ENCODE measurements at places on chromosomes 6 and 20.

GRCh38 chr6:149342525-149342924, 25.0 kb downstream of the TAB2 start:
- DNase-seq = peak; percentile 51

DNA sequence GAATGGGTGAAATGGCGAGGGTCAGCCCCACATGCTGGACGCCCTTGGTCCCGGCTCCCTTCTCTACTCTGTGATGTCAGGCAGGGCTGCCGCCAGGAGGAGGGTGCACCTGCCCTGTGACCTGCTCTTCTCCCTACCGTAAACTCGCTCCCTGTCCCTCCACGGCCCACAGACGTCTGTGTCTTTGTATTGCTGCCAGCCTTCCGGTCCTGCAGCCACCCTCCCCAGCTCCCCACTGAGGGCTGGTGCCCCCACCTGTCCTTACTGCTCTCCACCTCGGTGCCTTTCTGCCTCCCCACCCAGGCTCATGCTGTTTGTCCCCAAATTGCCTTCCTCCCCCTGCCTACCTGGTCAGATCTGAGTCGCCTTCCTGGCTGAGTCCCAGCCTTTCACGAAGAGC, 4.1 kb upstream of the CCR6 start:
- DNase-seq = no peak

DNA sequence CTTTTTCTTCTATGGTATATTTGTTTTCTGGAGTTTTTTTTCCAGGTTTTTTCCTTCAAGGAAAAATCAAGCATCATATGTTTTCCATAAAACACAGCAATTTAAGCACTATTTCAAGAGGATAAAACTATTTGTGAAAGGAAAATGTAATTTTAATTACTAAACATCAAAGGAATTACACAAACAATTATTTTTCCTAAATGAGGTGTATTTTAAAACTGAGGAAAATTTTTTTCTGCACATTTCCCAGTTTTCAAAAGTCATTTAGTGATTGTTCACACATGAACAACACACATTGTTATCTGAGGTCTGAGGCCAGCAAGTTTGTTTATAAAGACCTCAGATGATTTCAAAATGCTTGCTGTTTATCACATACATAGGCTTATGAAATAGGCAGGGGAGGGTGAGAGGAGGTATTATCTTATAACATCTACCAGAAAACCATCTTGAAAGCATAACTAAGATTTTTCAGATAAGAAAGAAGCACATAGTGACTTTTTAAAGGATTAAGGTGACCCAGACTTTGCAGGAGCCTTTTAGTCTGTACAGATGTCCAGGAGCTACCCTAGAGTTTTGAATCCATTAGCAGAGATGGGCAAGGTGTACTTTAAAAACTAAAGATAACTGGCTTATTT, 381.6 kb downstream of the GJA1 start:
- no peak for DNase-seq

GRCh38 chr20:56453352-56453751, 15.1 kb upstream of the RTF2 start:
- peak; percentile 64 for DNase-seq

- no peak for DNase-seq
Measured at GRCh38 chr6:85453490-85453889, 3.6 kb downstream of the NT5E start.

DNA sequence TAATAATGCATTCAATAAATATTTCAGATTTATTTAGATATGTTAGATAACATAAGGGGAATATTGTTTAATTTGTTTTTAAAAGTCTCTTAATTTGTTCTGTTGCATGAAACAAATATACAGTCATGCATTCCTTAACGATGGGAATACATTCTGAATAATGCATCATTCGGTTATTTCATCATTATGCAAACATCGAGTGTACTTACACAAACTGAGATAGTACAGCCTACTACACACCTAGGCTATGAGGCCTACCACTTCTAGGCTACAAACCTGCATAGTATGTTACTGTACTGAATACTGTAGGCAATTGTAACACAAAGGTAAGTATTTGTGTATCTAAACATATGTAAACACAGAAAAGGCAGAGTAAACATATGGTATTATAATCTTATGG, 118.7 kb downstream of the EPHA7 start:
- no peak for DNase-seq

All from inflammatory macrophage treated with lipopolysaccharide for 1 hour (primary cell).